ENCODE measurements at places on chromosomes 5 and 9. TPM values are rescaled to one million over a fixed set of nuclear protein-coding genes. Genes with fewer than 3 reads are reported as not detected.

The CD72 gene
- 11.8 TPM for total RNA-seq

The F2RL1 gene
- 0.81 TPM for total RNA-seq

The PCDHGA3 gene
- not detected for total RNA-seq

The NRG2 gene
- not detected for total RNA-seq

The IRX4 gene
- not detected for total RNA-seq

The FOXE1 gene
- not detected for total RNA-seq

The TAF11L5 gene
- total RNA-seq: not detected

The LEAP2 gene
- 2.5 TPM for total RNA-seq

The BICD2 gene
- total RNA-seq: 27.0 TPM

- peaks cover 25% of the 10 kb centered on the region for H3K27me3 ChIP-seq
- no peak overlapping the region for H3K4me3 ChIP-seq
- peaks cover 1% of the 10 kb centered on the region for H3K4me1 ChIP-seq
- no peak overlapping the region for H3K27ac ChIP-seq
- H3K36me3 ChIP-seq: no peaks in the 10 kb centered on the region
These were observed 105.6 kb downstream of the NR6A1 start for GRCh38 chr9:124665391-124666058.

GRCh38 chr5:125286271-125286670 is 539.8 kb upstream of the ZNF608 start:
- H3K27me3 ChIP-seq: no peaks in the 10 kb centered on the region
- no peaks in the 10 kb centered on the region for H3K4me1 ChIP-seq
- no peak overlapping the region for H3K4me3 ChIP-seq
- H3K36me3 ChIP-seq: no peaks in the 10 kb centered on the region

DNA sequence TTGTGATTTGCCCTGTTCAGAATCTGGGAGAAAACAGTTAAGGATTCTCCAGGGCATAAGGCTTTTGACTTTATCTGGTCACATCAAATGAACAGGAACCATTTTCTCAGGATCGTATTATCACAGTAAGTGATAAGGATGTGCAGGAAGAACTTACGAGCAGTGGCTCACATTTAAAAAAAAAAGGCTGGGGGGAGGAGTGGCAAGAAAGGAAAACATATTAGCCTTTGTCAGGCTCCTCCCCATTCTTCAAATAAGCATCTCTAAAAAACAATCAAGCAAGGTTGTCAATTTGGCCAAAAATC is 234.3 kb upstream of the TMEM161B start:
- DNase-seq: no peak
- H3K27ac ChIP-seq: peak overlapping the region; percentile 78
- peaks cover 19% of the 10 kb centered on the region for H3K4me1 ChIP-seq

DNA sequence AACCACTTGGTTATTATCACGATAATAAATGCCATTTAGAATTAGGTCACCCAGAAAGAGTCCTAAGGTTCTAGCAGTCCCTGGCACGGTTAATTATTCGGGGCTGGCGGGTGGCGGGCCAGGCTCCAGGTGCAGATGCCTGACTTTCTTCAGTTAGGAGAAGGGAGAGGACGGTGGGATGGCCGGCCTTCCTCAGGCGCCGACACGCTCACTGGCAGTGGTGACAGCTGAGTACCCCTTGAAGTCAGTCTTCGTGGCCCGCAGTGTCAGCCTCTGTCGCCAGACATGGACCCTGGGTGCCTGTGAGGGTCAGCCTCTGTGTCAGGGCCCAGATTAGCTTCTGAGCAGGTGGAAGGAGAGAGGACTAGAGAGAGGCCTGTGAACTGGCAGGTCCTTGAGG is 21.1 kb upstream of the EXOC3 start:
- peaks cover 11% of the 10 kb centered on the region for H3K36me3 ChIP-seq
- peaks cover 23% of the 10 kb centered on the region for H3K4me1 ChIP-seq
- DNase-seq: no peak
- H3K27me3 ChIP-seq: no peaks in the 10 kb centered on the region
- H3K27ac ChIP-seq: no peak overlapping the region

GRCh38 chr5:34881246-34881645 is 34.1 kb downstream of the RAD1 start:
- H3K27me3 ChIP-seq: peaks cover 14% of the 10 kb centered on the region
- no peak overlapping the region for H3K4me3 ChIP-seq
- DNase-seq: no peak
- H3K27ac ChIP-seq: no peak overlapping the region
- H3K4me1 ChIP-seq: no peaks in the 10 kb centered on the region
- no peaks in the 10 kb centered on the region for H3K36me3 ChIP-seq

- H3K36me3 ChIP-seq: no peaks in the 10 kb centered on the region
- H3K4me1 ChIP-seq: peaks cover 2% of the 10 kb centered on the region
- H3K27ac ChIP-seq: no peak overlapping the region
- DNase-seq: no peak
- no peak overlapping the region for H3K4me3 ChIP-seq
- peaks cover 8% of the 10 kb centered on the region for H3K27me3 ChIP-seq
These were observed 21.7 kb downstream of the C9orf152 start for GRCh38 chr9:110186254-110186653.

DNA sequence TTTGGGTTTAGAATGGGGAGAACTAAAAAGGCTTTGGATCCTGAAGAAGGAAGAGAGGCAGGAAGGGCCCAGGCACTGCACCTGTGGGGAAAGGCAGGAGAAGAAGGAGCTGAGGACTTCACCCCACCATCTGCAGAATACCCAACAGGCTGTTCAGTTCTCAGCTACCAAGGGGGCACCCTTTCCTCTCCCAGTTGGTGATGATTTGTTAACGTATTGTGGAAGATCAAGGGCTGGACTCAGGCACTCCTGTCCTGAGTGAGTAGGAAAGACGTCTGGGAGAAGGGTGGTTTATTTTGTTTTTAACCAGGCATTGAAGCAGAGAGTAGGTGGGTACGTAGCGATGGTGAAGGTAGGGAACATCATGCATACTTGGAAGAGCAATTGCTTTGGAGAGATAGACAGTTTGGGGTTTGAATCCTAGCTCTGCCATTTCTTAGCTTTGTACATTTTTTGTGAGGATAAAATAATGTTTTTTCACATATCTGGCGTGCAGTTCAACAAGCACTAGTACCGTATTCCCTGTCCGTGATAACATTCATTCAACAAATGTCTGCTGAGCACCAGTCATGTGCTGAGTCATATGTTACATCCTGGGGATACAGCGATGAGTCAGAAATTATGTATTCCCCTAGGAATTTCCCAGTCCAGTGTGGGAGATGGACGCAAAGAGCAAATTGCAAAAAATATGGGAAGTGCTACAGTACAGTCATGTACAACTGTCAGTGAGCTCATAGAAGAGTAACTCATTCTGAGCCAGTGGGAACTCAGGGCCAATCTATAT is 2.1 kb downstream of the MSANTD3 start:
- peaks cover 7% of the 10 kb centered on the region for H3K36me3 ChIP-seq
- no peak overlapping the region for H3K27ac ChIP-seq
- H3K4me1 ChIP-seq: peaks cover 26% of the 10 kb centered on the region
- DNase-seq: no peak

- DNase-seq: no peak
- no peak overlapping the region for H3K4me3 ChIP-seq
- H3K27me3 ChIP-seq: no peaks in the 10 kb centered on the region
These were observed 186.6 kb downstream of the SMC2 start for GRCh38 chr9:104280711-104281110.

DNA sequence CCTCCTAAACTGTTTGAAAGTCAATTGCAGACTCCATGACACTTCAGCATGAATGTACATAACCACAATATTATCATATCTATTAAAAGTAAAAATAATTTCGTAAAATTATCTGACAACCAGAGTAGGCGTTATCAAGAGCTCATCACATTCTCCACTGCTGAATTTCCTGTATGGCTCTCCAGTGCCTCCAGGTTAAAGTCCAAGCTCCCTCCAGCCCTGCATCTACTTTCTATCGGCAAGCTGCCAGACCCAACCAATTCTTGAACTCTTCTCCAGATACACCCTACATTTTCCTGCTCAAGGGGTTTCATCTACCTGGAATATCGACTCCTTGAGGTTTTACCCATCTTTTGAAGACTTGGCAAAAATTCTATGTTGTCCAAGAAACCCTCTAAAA is 74.5 kb upstream of the TBC1D2 start:
- H3K4me1 ChIP-seq: peaks cover 1% of the 10 kb centered on the region
- no peak overlapping the region for H3K27ac ChIP-seq
- H3K4me3 ChIP-seq: no peak overlapping the region
- no peaks in the 10 kb centered on the region for H3K36me3 ChIP-seq
- peaks cover 13% of the 10 kb centered on the region for H3K27me3 ChIP-seq
- no peak for DNase-seq

GRCh38 chr9:72038408-72038807 is 22.0 kb downstream of the C9orf57 start:
- H3K27ac ChIP-seq: no peak overlapping the region
- no peak for DNase-seq
- H3K27me3 ChIP-seq: peaks cover 28% of the 10 kb centered on the region
- peaks cover 4% of the 10 kb centered on the region for H3K4me1 ChIP-seq
- no peaks in the 10 kb centered on the region for H3K36me3 ChIP-seq

GRCh38 chr5:43769571-43770355 is 166.8 kb downstream of the NNT start:
- H3K4me1 ChIP-seq: peaks cover 4% of the 10 kb centered on the region
- no peak overlapping the region for H3K4me3 ChIP-seq
- no peak for DNase-seq
- no peaks in the 10 kb centered on the region for H3K27me3 ChIP-seq
- no peak overlapping the region for H3K27ac ChIP-seq

GRCh38 chr5:180469586-180469865 is 24.7 kb upstream of the CNOT6 start:
- no peak overlapping the region for H3K27ac ChIP-seq
- H3K36me3 ChIP-seq: no peaks in the 10 kb centered on the region
- H3K27me3 ChIP-seq: peaks cover 3% of the 10 kb centered on the region
- no peak for DNase-seq
- H3K4me1 ChIP-seq: no peaks in the 10 kb centered on the region

GRCh38 chr5:443239-444151 is 519 bp downstream of the EXOC3 start:
- H3K27ac ChIP-seq: peak overlapping the region; percentile 71
- H3K4me3 ChIP-seq: peak overlapping the region; percentile 97
- H3K27me3 ChIP-seq: no peaks in the 10 kb centered on the region
- peaks cover 33% of the 10 kb centered on the region for H3K4me1 ChIP-seq

- H3K27me3 ChIP-seq: no peaks in the 10 kb centered on the region
- no peak overlapping the region for H3K4me3 ChIP-seq
- no peak overlapping the region for H3K27ac ChIP-seq
- H3K4me1 ChIP-seq: peaks cover 7% of the 10 kb centered on the region
These were observed 63.0 kb downstream of the TTC39B start for GRCh38 chr9:15244001-15244441.

DNA sequence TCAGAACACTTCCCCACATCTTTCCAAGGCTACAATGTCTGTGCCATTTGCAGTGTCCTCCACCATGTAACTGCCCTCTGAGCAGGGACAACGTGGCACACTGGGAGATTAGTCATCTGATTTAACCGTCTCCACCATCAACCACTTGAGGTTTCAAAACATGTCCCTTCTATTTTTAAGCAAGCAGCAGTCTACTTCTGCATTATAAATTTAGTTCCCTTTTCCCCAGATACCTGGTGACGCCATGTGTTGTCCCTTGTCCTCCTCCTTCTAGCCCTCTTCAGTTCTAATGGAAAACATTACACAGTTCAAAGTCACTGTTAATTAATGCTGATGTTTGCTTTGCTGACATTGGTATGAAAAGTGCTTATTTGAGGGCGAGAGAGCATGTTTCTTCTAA is 52.8 kb downstream of the ATP10B start:
- H3K4me1 ChIP-seq: no peaks in the 10 kb centered on the region
- DNase-seq: no peak
- H3K4me3 ChIP-seq: no peak overlapping the region
- H3K27me3 ChIP-seq: peaks cover 8% of the 10 kb centered on the region
- no peaks in the 10 kb centered on the region for H3K36me3 ChIP-seq
- no peak overlapping the region for H3K27ac ChIP-seq

GRCh38 chr9:129849901-129850300 is 14.6 kb downstream of the USP20 start:
- no peak overlapping the region for H3K27ac ChIP-seq
- H3K36me3 ChIP-seq: peaks cover 41% of the 10 kb centered on the region
- H3K27me3 ChIP-seq: no peaks in the 10 kb centered on the region
- H3K4me3 ChIP-seq: no peak overlapping the region

GRCh38 chr5:174425271-174425963 is 299.0 kb upstream of the MSX2 start:
- H3K4me3 ChIP-seq: no peak overlapping the region
- no peak overlapping the region for H3K27ac ChIP-seq
- no peaks in the 10 kb centered on the region for H3K4me1 ChIP-seq

GRCh38 chr5:177530638-177531037 is 13.9 kb upstream of the DDX41 start:
- DNase-seq: no peak
- no peak overlapping the region for H3K4me3 ChIP-seq
- H3K36me3 ChIP-seq: peaks cover 13% of the 10 kb centered on the region
- H3K27ac ChIP-seq: no peak overlapping the region

- H3K4me3 ChIP-seq: no peak overlapping the region
- H3K4me1 ChIP-seq: peaks cover 2% of the 10 kb centered on the region
- peaks cover 26% of the 10 kb centered on the region for H3K27me3 ChIP-seq
- no peak for DNase-seq
These were observed 23.7 kb upstream of the FAM120A start for GRCh38 chr9:93427655-93428379.

DNA sequence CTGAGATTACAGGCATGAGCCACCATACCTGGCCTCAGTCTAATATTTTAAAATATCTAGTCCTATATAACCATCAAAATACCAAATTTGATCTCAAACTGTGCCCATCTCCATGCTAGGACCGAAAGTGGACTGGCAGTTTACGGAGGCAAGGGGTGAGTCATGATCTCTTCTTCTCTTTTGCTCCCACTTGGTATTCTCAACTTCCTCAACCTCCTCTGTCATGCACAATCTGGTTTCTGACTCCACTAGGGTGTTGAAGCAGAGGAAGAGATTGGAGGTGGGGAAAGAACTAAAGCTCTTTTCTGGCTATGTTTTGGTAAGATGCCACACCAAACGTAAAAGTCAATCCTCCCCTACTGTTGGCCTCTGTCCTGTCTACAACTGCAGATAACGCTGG is 55.9 kb upstream of the CEMIP2 start:
- H3K4me1 ChIP-seq: peaks cover 14% of the 10 kb centered on the region
- no peak overlapping the region for H3K4me3 ChIP-seq
- no peak overlapping the region for H3K27ac ChIP-seq
- DNase-seq: no peak
- no peaks in the 10 kb centered on the region for H3K27me3 ChIP-seq

- H3K4me1 ChIP-seq: peaks cover 3% of the 10 kb centered on the region
- H3K36me3 ChIP-seq: no peaks in the 10 kb centered on the region
- no peak overlapping the region for H3K27ac ChIP-seq
- DNase-seq: no peak
These were observed 202.9 kb downstream of the GADD45G start for GRCh38 chr9:89807682-89808075.

DNA sequence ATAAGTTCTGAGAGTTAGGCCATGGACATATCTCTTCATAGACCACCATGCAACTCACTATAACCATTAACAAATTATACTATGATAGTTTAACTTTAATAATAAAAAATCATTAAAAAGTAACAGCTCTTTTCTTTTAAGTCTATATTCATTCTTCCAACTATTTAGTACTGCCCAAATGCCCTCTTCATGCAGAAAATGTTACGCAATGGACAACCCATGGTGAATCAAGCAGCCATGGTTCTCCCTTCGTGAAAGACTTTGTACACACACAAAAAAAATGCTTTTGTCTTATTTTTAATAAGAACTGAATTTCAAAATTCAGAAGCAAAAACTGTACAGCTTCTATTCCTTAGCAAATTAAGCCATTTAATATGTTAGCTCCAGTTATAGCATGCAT is 401.1 kb downstream of the EFNA5 start:
- no peak for DNase-seq
- H3K4me3 ChIP-seq: no peak overlapping the region
- no peaks in the 10 kb centered on the region for H3K36me3 ChIP-seq
- no peaks in the 10 kb centered on the region for H3K4me1 ChIP-seq
- peaks cover 4% of the 10 kb centered on the region for H3K27me3 ChIP-seq
- no peak overlapping the region for H3K27ac ChIP-seq
